Epithelial cell of umbilical artery (primary cell): ENCODE measurements at places on chromosomes 7 and 10. TPM values are rescaled to one million over a fixed set of nuclear protein-coding genes. Genes with fewer than 3 reads are reported as not detected.

The ZNF503 gene
- 0.65 and 1.4 TPM in 2 replicates for total RNA-seq

The AQP1 gene
- total RNA-seq = 3.6 and 9.3 TPM in 2 replicates

The CRPPA gene
- total RNA-seq = 1.3 and 1.7 TPM in 2 replicates

The TRIP6 gene
- total RNA-seq = 42.9 and 49.5 TPM in 2 replicates

The EXOC4 gene
- 74.2 and 80.2 TPM in 2 replicates for total RNA-seq

The DPP6 gene
- total RNA-seq = not detected in 2 replicates

The GNGT1 gene
- not detected in 2 replicates for total RNA-seq

The EBLN1 gene
- total RNA-seq = not detected in 2 replicates

The INHBA gene
- total RNA-seq = 21.3 and 27.9 TPM in 2 replicates

The PYROXD2 gene
- 2.3 and 5.5 TPM in 2 replicates for total RNA-seq

The STX1A gene
- total RNA-seq = 7.4 and 21.1 TPM in 2 replicates

The CPVL gene
- not detected in 2 replicates for total RNA-seq

The NACAD gene
- under 0.01 and 0.32 TPM in 2 replicates for total RNA-seq

The POM121L12 gene
- not detected in 2 replicates for total RNA-seq

The PRKAR2B gene
- total RNA-seq = 33.5 and 79.0 TPM in 2 replicates

The NPC1L1 gene
- total RNA-seq = not detected in 2 replicates

The CBLL1 gene
- 20.1 TPM in 2 replicates for total RNA-seq

The EMX2 gene
- 0.15 TPM in 1 of 2 replicates, not detected in the other for total RNA-seq

The NCOA4 gene
- 198 and 204 TPM in 2 replicates for total RNA-seq
